Lower lobe of right lung (tissue), 2 donors: ENCODE measurements at places on chromosomes 16 and 17.

GRCh38 chr16:2883458-2883908, 468 bp downstream of the FLYWCH2 start:
- no peak for DNase-seq

DNA sequence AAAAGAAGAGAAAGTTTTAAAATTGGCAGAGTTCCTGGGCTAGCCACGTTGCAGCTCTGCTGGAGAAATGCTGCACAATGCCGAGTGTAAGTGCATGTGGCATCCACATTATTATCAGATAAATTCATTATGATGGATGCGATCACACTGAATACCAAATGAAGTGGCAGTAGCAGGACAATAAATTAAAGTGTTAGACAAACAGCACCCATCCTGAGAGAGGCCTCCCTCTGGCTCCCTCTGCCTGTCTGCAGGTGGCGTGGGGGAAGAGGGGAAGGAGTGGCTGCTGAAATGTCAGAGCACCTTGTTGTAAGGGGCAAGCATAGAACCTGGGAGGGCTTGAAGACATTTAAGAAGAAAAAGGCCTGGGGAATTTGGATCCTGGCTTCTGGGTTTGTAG, 324.1 kb downstream of the HAPSTR1 start:
- no peak for DNase-seq

DNA sequence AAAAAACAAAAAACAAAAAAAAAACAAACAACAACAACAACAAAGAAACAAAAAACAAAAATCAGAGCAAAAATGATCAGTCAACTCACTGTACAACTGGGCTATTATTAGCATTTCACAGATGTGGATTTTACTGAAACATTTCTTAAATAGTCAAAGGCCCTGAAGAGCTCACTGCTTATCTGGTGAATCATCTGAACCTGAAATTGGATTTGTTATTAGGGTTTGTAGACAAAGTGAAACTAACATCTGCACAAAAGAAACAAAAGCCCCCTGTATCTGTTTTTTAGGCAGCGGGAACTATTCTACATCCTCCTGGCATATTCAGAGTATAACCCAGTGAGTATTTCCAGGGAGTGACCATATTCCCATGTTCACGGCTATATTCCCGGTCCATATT, 32.6 kb upstream of the KSR1 start:
- no peak for DNase-seq

DNA sequence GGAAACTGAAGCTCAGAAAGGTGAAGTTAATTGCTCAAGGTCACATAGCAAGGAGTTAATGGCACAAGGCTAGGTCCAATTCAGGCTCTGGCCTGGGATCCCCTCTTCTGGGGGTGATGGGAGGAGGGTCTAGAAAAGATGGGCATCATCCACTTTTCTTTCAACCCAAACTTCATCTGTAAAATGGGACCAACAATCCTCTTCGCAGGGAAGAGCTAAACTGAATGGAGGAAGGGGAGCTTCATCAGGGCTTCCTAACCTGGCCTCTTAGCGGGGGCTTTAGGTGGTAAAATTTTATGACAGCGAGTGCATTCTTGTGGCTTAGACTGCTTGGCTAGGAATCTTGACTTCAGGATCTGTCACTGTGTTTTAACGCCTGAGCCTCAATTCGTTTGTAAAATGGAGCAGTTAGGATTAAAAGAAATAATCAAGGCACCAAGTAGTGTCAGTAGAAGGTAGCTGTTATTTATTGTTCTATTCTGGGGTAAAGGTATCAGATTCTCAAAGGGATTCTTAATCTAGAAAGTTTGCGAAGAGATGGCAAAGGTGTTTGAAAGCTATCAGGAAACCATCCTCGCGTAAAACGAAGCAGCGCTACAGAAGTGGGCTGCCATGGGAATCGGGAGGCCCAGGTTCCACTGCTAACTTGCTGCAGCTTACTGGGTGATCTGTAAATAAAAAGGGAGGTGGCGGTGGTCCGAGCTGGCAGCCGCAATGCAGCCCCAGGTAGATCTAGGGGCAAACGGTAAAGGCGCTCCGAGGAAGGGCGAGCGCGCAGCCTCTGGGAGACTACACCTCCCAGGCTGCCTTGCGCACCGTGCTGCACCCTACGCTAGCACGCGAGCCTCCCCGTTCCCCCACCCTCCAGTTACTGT, 1.5 kb upstream of the SRCAP start:
- DNase-seq: no peak

DNA sequence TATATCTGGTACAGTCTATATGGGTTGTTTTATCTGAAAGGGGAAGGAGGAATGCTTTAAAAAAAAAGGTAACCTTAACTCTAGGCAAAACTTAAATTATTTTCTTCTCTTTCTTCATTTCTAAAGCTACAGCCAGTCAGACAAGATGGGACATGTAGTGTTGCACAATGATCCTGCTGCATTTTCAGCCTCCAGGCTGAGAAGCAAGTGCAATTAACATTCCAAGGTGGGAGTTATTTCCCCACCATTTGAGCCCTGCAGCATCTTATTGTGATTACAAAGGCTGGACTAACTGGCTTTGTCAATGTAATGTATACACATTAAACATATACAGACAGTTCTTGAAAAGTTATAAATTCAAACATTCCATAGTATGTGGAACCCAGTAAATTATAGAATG, 22.6 kb upstream of the NF1 start:
- no peak for DNase-seq

- DNase-seq: peak; percentile 45
Observed at GRCh38 chr16:8892101-8892575, 10.0 kb downstream of the LITAFD start.

- DNase-seq: no peak
Observed at GRCh38 chr16:17204644-17205043, 266.1 kb downstream of the XYLT1 start.

DNA sequence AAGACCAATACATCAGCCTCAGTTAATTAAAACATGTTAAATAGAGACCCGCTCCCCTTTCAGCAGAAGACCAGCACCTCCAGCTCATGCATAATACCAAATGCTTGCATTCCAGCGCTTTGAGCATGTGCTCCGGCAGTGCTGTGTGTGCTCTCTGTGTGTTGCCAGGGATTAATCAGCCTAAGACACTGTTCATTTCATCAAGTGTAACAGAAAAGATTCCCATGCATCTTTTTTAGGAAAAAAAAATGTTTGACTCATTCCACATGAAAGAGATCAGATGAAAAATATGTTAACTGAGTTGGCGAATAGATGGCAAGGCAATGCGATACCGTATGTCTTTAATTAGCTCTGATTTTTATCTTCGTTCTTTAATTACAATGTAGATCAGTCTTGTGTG, 187.6 kb downstream of the RPTOR start:
- no peak for DNase-seq

- peak; percentile 83 for DNase-seq
Observed at GRCh38 chr17:8163978-8164814, 1.4 kb upstream of the VAMP2 start.

DNA sequence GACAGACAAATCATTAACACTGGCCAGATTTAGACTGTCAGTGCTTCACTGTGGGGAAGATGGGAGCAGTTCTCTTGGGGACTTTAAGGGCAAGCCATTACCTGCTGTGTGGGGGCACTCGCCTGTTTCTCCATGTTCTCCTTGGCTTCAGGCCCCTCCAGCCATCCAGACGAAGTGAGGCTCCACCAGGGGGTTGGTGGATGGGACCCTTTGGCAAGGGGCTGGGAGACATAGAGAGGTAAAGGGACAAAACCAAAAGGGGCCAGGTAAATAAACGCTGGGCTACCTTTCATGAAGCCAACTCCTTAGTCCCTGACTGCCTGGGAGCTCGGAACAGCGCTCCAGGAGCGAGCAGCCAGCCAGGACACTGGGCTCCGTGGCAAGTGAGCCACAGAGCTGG, 14.0 kb downstream of the TBX4 start:
- DNase-seq: no peak

DNA sequence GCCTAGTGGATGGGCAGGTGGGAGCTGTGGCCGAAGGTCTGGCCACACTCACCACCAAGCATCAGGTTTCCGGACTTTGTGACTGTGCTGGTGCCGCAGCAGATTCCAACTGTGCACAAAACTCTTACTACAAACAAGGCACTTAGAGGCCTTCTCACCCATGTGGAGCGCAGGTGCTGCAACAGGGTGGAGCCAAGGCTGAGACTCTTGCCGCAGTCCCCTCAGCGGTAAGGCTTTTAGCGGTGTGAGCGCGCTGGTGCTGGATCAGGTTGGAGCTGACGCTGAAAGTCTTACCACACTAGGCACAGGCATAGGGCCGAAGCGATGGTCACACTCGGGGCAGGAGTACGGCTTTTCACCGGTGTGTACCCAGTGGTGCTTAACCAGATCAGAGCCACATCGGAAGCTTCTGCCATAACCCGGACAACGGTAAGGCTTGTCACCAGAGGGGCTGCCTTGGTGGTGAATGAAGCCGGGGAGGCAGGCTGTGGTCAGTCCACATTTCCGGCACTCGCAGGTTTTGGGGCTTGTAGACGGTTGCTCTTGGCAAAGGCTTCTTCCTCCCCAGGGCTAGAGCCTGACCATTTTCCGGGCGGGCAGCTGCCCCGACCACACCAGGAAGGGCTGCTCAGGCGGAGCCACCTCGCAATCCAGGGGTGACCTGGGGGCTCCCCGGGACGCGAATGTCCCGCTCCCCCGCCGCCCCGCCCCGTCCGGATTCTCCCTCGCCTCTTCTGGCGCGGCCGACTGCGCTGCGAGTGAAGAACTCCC, 1.0 kb upstream of the ARMC5 start:
- DNase-seq: peak; percentile 72

- peak; percentile 50 for DNase-seq
Observed at GRCh38 chr16:54932021-54932660, 1.5 kb downstream of the IRX5 start.

DNA sequence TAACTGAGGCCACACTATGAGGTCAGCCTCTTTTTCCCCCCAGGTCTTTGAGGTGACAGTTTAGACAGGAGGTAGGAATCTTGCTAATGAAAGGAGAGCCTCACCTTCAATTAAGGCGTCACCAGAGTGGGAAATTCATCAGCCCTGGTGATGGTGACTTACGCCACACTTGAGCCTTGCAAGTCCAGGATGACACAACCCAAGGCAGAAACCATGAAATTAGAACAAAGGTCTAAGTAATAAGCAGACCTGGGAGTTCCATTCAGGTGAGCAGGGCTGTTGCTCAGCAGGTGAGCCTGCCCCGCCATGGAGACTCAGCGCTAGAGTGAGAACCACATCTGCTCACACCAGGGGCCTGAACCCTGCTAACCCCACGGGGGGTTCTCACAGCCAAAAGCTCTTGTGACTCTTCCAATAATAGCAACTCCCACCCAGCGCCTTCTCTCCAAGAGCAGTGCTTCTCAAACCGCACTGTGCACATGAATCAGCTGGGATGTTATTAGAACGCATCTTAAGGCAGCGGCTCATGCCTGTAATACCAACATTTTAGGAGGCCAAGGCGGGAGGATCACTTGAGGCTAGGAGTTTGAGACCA, 28.7 kb upstream of the KIFC3 start:
- DNase-seq: no peak

DNA sequence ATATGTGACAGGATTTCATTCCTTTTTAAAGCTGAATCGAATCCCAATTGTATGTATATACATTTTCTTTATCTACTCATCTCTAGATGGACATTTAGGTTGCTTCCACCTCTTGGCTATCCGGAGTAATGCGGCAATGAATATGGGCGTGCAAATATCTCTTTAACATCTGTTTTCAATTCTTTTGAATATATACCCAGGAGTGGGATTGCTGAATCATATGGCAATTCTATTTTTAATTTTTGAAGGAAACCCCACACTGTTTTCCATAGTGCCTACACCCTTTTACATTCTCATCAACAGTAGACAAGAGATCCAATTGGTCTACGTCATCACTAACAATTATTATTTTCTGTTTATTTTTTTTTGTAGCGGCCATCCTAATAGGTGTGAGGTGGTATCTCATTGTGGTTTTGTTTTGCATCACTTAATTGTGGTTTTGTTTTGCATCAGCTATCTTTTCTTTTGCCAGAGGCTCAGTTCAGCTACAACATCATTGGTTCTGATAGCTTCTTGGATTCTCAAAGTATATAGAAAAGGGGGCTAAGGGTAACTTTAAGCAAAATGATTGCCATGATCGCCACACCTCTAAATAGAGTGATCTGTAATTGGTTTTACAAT, 25.6 kb upstream of the MAP2K6 start:
- no peak for DNase-seq

GRCh38 chr16:30662449-30662848, 4.2 kb downstream of the FBRS start:
- DNase-seq: no peak

GRCh38 chr16:17327664-17328335, 143.0 kb downstream of the XYLT1 start:
- no peak for DNase-seq

GRCh38 chr16:23290189-23291062, 11.7 kb upstream of the SCNN1B start:
- no peak for DNase-seq

GRCh38 chr16:9428355-9429005, 337.0 kb downstream of the HAPSTR1 start:
- DNase-seq: no peak

- DNase-seq: no peak
Observed at GRCh38 chr17:83149761-83150251, 70.4 kb downstream of the METRNL start.

DNA sequence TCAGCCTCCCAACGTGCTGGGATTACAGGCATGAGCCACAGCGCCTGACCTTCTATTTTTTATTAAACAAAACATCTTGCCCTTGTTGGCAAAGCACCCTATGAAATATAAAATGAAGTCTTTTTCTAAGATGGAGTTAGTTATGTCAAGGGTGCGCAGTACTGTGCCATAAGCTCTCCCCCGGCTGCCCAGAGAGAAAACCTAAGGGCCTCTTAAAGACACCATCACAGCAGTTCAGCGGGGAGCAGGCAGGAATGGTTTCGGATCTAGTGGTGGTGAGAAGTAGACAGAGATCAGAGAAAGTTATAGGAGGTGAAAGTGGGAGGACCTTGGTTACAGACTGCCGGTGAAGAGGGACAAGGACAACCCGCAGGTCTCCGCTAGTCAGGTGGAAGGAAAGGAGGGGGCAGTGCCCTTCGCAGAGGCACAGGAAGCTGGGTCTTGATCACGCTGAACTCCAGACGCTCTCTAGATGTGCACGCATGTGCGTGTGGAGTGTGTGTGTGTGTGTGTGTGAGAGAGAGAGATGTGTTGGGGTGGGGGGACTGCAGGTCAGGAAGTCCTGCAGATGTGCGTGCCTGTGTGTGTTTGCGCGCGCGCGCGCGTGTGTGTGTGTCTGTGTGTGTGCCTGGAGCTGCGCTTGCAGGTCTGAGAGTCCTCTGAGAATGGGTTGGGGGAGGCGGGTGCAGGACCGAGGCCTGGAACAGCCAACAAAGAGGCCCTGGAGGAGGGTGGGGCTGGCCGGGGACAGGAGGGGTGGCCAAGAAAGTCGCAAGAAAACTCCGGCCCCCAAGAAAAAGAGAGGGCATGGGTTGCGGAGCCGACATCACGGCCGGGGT, 748 bp upstream of the CMTM3 start:
- peak; percentile 76 for DNase-seq

DNA sequence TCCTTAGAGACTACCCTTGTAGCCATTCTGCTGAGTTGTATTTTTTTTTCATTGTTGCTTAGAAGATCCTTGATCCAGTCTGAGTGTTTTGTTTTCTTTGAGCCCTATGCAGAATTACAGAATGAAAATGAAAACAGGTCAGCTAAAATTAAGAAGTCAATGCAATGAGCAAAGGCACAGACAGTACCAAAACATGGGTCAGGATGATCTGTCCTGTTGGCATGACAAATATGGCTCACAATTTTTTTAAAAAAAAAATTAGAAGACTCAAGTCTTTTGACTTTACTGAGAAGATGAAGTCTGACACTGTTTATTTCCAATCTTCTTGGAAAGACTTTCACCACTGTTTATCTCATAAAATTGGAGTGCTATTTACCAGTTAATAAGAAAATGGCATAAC, 32.4 kb downstream of the KCNJ16 start:
- DNase-seq: no peak

GRCh38 chr17:76833747-76834146, 34.5 kb upstream of the MGAT5B start:
- no peak for DNase-seq
